T-helper 17 cell (primary cell): ENCODE measurements at places on chromosomes 7 and 10.

DNA sequence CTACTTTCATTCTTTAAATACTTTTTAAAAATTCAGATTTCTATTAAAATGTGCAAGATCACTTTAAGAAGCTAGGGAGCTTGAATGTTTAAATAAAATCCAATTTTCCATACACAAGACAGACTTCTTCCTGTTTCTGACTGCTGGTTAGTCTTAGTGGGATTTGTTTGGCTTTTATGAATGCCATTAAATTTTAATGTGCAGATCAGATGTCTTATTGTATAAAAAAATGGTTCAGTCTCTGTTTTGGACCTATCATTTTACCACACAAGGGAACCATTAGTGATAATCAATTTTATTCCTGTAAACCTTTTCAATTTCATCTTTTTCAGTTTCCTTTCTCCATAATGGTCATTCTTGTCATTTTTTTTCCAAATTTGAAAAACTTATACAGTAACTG lies 63.2 kb downstream of the VCL start:
- DNase-seq = no peak

DNA sequence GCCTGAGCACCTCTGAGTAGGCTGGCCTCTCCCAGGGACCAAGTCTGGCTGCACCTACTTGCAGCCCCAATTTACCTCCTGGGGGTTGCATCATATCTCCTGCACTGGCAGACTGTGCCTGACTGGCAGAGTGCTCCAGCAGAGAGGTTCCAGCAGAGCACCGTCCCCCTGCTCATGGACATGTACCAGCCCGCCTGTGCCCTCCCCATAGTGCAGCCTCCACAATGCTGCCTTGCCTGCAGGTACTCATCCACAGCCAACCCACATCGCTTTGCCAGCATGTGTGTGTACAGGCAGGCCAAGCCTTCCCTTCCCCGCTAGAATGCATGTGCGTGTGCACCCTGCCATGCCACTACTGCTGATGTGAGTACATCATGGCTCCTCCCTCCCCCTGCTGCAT lies 105.5 kb upstream of the NPSR1 start:
- DNase-seq = no peak

- peak; percentile 30 for DNase-seq
Observed at GRCh38 chr7:151351967-151352366, 10.4 kb downstream of the NUB1 start.

- DNase-seq = peak; percentile 47
Observed at GRCh38 chr10:129963641-129964501, at the start of gene EBF3. Gene EBF3, minus strand, starts transcription at chr10:129964274. Its CDS starts 506 bp downstream, at chr10:129963768.

GRCh38 chr10:123995461-123996131 lies 97.8 kb downstream of the CHST15 start:
- DNase-seq = no peak

- no peak for DNase-seq
Observed at GRCh38 chr7:130400120-130400572, 19.9 kb downstream of the CPA1 start.

DNA sequence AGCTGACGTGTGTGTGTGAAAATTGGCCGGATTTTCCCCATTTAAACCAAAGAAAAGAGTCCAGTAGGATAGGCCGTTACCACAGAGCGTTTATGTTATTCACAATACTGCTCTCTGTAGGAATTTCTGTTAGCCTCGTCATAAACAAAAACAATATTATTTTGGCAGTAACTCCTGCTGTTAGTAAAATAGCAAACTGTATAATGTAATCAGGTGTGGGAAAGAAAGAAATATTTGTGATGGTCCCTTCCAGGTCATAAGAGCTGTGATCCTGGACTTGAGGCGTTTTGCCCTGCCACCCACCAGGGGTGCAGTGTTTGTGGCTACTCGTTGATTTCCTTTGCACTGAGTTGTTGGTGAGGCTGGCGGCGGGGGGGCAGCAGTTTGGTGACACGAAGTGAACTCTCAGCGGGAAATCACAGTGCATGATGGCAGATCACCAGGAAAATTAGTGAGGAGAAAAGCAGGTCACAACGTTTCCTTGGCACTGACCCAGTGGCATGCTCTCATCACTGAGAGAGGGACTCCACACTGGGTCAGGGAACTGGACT lies 2.8 kb downstream of the EEPD1 start:
- no peak for DNase-seq

GRCh38 chr7:148921189-148921588 lies 37.1 kb upstream of the EZH2 start:
- DNase-seq = no peak

GRCh38 chr7:50798126-50798525 lies 15.4 kb upstream of the GRB10 start:
- no peak for DNase-seq

GRCh38 chr10:28366994-28367393 lies 64.1 kb upstream of the MPP7 start:
- DNase-seq = no peak

- DNase-seq = no peak
Observed at GRCh38 chr10:125086691-125087090, 73.7 kb downstream of the CTBP2 start.

DNA sequence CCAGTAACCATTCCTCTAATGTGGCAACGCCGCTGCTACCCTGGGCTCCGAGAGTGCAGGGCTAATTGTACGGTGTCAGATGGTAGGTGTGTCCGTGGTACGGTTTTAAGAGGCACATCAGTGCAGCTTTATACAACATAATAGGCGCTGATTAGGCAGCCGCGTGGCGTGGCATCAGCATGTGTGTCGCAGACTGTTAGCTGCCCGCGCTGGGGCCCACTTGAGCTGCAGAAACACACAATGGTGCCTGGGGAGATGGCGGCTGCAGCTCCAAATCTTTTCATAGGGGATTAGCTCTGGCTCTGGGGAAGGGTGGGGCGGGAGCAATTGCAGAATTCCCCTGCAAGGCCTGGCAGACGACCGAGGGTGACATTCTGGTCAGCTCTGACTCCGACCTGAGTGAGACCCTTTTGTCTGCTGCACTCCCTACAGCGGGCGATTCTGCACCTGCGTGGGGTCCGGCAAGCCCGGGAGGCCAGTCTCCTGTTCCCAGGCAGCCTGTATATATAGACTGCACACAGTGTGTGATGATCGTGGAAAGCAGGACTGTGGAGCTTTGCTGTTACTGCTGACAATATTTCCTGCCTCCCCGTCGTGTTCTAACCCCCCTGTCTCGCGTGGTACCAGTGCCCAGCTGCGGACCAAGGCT lies 722.7 kb upstream of the CELF2 start:
- no peak for DNase-seq

DNA sequence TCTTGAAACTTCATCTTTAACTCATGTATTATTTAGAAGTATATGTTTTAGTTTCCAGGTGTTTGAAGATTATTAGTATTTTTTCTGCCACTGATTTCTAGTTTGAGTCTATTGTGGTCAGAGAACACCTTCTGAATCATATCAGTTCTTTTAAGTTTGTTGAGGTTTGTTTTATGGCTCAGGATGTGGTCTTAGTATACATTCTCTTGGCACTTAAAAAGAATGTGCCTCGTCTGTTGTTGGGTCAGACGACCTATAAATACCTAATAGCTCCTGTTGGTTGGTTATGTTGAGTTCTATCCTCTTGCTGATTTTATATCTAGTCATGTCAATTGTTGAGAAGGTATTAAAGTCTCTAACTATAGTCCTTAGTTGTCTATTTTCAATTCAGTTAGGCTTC lies 15.9 kb downstream of the TDRD1 start:
- no peak for DNase-seq

DNA sequence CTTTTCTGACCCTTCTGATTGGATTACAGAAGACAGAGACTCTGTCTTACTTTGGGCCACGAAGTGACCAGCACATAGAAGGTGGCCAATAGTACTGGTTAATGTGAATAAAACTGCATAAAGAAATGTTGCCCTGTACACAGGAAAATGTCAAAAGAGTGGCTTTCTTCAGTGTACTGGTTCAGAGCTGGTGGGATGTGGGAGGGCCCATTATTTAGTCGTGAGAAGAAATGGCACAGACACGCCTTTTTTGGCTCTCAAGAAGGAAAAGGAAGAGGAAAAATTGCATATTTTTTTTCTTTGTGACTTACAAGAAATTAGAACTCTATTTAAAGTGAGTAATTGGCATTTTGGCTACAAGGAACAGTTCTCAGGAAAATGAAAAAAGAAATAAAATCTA lies 129.7 kb downstream of the DGKI start:
- DNase-seq = no peak

- no peak for DNase-seq
Observed at GRCh38 chr7:151869968-151870918, 6.7 kb downstream of the PRKAG2 start.

- DNase-seq = no peak
Observed at GRCh38 chr10:91050371-91051034, 129.6 kb upstream of the ANKRD1 start.

GRCh38 chr7:86926732-86927131 lies 132.7 kb downstream of the ELAPOR2 start:
- DNase-seq = no peak

GRCh38 chr10:32141018-32141807 lies 85.0 kb upstream of the KIF5B start:
- no peak for DNase-seq

- DNase-seq = no peak
Observed at GRCh38 chr10:84089162-84089561, 50.1 kb upstream of the GHITM start.

DNA sequence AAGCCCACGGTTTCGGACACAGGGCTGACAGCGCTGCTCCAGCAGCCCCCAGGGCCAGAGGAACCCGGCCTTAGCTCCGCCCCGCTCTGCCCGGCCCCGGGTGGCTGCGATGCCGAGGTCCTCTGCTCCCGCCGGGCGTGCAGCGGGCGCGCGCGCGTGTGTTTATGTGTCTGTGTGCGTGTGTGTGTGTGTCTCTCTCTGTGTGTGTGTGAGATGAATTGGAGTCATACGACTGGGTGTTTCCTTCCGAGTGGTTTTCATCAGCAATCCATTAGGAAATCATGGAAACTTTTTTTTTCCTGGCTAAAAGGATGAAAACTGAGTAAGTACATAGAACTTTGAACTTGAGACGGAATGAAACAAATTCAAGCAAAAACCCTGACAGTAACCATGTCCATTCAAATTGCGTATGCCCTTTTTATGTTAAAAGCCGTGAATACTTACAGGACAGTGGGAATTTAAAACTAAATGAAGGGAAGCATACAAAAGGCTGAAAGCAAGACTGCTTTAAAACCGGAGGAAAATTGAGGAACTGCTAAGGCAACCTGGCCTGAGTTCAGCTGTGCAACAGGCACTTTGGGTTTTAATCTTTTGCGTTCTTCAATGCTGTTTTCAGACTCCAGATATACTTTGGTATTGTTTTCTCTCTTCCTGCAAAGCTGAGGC lies at the start of gene CPED1:
Gene CPED1, plus strand, starts transcription at position 121 of the 666 bp plus-strand sequence. CDS start 911 bp downstream, outside the sequence.
- peak; percentile 4 for DNase-seq

- no peak for DNase-seq
Observed at GRCh38 chr10:105585753-105586152, 944.7 kb downstream of the SORCS3 start.

DNA sequence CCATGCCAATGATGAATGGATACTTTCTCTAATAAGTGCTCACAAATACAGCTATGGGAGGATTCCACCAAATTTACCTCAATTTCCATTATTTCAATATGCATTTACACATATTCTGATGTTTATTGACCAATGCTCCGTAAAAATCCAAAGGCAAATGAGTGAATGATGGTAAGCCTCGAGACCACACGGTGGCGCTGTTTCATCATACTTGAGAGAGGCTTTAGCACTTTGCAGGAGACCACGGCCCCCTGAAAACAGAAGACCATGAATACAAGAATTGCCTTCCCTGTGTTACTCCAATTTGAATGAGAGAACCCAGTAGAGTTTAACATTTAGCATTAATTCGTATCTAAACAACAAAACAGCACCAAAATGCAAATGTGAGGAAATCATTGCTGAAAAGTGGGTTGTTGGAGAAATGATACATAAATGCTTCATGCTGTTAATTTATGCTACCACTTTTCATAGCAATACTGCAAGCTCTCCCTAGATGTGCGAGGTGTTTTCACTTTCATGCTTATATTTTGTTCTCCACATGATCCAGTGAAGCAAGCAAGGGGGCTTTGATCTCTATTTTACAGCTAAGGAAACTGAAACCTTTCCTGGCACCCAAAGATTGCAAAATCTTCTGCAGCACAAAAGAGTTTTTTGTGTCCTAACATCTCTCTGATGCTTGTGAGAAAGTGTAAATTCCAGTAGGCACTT lies 35.4 kb downstream of the TRIL start:
- peak; percentile 21 for DNase-seq

DNA sequence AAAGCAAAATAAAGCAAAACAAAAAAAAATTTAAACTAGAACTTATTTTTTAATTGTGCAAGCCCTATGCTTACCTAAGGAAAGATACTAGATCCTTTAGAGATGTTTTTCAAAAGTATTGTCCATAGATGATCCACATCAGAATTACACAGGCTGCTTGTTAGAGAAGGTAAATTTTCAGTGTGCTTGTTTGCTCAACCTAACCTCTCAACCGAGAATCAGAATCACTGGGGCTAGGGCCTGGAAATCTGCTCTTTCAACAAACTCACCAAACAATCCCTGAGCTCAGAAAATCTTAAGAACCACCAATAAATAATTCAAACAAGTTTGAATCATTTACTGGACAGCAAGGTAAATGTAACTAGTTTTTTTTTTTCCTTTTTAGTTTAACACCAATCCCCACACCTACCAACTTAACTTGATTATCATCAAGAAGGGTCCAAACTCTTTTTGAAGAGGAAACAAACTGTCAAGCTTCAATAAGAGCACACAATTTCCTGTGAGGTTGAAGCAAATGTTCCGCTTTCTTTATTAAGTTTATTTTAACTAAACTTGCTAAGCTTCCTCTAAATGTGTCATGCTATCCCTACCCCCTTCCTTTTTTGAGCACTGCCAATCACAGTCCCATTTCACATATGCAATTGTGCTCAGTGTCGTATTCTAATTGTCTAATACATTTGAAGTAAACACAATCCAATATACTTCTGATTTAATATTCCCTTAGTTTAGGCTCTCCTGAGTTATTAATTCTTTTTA lies 7.4 kb upstream of the TSPAN33 start:
- DNase-seq = no peak

GRCh38 chr10:93189944-93190343 lies 116.3 kb downstream of the CYP26A1 start:
- DNase-seq = no peak

- DNase-seq = no peak
Observed at GRCh38 chr7:25521236-25521635, 292.9 kb upstream of the NPVF start.

- no peak for DNase-seq
Observed at GRCh38 chr7:1566687-1567048, 3.2 kb downstream of the PSMG3 start.

DNA sequence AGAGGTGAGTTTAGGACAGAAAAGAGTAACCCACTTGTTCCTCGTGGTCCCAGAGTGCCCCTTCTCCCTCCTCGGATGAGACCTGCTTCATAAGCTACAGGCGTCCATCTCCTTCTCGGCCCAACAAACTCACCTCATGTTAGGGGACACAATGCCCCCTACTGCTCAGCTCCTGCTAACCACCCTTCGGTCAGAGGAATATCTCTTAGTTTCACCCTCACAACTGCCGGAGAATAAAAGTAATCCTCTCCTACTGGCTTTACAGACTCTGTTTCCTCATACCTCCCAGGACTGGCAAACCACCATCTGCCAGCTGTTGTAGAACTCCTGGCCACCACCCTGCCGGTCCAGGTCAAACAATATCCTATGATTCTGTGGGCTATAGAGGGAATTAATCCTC lies 3.2 kb downstream of the AKR1B15 start:
- DNase-seq = no peak

GRCh38 chr7:105779856-105780780 lies 96.3 kb downstream of the ATXN7L1 start:
- DNase-seq = no peak

- no peak for DNase-seq
Observed at GRCh38 chr7:144606261-144606660, 202.8 kb upstream of the NOBOX start.
